H9 (cell line): ENCODE measurements at places on chromosomes 5 and 9. TPM values are rescaled to one million over a fixed set of nuclear protein-coding genes. Genes with fewer than 3 reads are reported as not detected.

GRCh38 chr9:36031774-36032555 is 4.7 kb upstream of the RECK start:
- H3K4me1 ChIP-seq: no peaks in the 10 kb centered on the region
- no peaks in the 10 kb centered on the region for H3K27me3 ChIP-seq
- H3K4me3 ChIP-seq: no peak overlapping the region
- no peaks in the 10 kb centered on the region for H3K36me3 ChIP-seq

Gene FAM169A
- total RNA-seq: 63.1 and 67.7 TPM in 2 replicates

Gene GKAP1
- total RNA-seq: 5.4 and 6.2 TPM in 2 replicates

Gene SLIT3
- 0.75 and 0.92 TPM in 2 replicates for total RNA-seq

Gene DDX4
- not detected in 2 replicates for total RNA-seq
